ENCODE measurements at places on chromosomes 7 and 10.

- DNase-seq: no peak
Observed at GRCh38 chr10:128994598-128995143, 472.4 kb upstream of the MGMT start.

- no peak for DNase-seq
Observed at GRCh38 chr10:4984223-4984622, 19.4 kb downstream of the AKR1C2 start.

DNA sequence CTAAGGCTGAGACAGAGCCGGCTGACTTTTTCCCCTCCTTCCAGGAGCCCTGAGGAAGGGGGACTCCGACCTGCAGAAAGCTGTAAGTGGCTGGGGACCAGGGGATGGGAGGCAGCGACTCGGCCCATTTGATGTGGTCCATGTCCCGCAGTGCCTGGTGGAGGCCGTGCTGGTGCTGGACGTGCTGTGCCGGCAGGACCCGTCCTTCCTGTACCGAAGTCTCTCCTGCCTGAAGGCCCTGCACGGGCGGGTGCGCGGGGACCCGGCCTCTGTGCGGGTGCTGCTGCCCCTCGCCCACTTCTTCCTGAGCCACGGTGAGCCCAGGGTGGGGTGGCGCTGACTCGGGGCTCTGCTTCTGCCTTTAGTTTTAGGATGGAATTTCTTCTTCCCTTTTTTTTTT lies 9.9 kb downstream of the AP5Z1 start:
- DNase-seq: no peak

GRCh38 chr10:3077940-3078630 lies 10.7 kb downstream of the PFKP start:
- no peak for DNase-seq

GRCh38 chr7:128052404-128052803 lies 21.2 kb upstream of the LRRC4 start:
- DNase-seq: no peak

GRCh38 chr7:91929463-91929862 lies 11.2 kb upstream of the AKAP9 start:
- no peak for DNase-seq

All from NK-92 treated with Interleukin-12 subunit alpha and Interleukin-12 subunit beta, amount 100 ng/mL, for 24 hours (cell line).